Stimulated activated CD4-positive, alpha-beta T cell treated with anti-CD3 and anti-CD28 coated beads, TNF-alpha, amount 100 ng/mL, for 1 hour (primary cell): ENCODE measurements at places on chromosomes 3 and 15.

DNA sequence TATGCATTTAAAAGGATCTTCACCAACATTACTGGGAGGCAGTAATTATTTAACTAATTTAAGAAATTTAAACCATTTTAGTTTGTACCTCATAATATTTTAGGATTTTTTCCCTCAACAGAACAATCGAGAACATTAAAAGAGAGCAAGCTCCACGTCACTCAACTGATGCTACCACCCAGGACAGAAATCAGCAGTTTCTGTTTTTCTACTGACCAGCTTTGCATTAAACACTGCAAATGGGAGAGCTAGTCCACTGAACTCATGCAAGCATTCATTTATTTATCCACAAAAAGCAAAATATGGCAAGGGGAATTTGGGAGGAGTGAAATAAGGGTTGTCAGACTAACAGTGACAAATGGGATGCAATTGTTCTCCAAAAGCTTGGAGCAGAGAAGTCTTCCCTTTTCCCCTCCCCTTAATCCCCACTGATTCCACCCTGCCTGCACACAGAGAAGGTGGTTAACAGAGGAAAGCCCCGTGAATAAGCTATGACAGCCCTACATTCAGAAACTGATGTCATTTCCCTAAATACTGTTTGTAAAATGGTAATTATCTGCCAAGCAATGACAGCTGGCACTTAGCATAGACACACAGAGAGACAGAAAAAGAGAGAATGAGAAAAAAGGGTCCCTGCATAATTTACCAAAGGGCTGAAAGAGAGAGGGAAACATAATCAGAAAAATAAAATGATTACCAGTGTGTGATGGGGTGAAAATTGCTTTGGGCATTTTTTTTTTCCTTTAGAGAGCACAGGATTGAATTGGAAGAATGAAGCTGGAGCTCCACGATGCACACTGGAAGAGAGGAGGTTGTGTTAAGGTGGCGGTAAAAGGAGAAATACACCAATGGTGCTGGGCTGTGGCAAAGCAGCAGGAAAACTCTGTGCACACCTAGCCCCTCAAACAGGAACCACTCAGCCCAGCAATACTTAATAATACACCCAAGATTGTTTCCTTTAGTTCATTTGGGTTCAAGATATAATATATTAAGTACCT is 777.4 kb downstream of the TUSC7 start:
- DNase-seq: no peak

DNA sequence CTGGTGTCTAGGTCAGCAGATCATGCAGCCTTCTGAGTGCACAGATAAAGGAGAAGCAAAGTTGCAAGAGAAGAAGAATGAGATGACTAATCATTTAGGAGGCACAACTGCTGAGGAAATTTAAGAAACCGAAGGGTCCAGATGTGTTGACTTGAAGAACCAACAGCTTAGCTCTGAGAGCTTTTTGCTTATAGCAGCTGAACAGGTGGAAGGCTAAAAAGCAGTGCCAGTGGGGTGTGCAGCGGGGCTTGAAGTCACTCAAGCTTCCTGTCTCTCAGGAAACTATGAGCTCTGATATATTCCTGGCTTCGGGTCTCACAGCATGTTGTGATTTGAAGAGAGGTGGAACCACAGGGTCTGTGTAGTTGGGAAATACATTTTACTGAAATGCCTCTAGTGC is 305.7 kb downstream of the RYR3 start:
- no peak for DNase-seq

- no peak for DNase-seq
These were observed 67.2 kb downstream of the NEO1 start for GRCh38 chr15:73119478-73119877.

- DNase-seq: no peak
These were observed 65.5 kb upstream of the TJP1 start for GRCh38 chr15:29887721-29888120.

DNA sequence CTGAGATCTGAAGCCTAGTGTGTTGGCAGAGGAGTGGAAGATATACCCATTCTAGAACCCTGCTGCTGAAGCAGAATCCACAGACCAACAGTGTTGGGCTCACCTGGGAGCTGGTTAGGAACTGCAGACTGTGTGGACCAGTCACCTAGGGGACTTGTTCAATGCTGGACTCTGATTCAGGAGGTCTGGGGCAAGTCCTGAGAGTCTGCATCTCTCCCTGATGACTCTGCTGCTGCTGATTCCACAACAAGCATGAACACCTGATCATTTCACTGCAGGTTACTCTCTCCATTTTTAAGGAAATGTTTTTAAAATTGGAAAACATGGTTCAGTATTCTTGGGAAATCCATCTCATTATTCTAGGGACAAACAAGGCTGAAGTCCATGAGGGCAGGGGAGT is 84.9 kb downstream of the SEMA6D start:
- DNase-seq: no peak

DNA sequence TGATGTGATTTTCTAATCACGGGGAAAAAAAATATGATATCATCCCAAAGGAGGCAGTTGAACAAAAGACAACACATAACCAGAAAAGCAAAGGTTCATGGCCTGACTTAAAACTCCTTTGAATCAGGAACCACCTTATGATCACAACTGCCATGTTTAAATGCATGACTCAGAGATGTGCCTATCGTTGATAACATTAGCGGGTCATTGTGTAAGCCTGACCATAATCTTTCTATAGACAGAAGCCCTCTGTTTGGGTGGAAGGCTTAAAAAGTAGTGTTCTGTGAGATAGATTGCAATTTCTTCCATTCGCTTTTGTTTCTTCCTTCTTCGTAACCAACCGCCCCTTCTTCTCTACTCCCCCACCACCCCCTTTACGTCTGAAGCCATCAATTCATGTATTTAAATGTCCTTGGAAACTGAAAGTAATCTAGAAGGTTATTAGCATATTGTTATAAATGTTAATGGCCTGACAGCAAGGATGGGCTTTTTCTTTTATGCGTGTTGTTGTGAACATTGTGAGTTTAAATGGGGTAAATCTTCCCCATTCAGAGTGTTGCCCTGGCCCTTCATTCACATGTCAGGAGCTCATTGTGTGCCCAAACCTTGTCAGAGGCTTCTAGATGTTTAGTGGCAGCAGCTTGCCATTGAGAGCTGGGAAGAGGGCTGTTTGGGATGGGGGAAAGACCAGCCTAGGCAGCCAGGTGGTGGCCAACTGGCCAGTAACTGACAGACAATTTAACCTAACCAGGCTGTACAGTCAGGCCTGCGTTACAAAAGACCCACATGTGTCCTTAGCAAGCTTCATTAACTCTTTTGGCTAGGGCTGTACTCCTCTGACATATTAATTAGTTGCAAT is 64.5 kb downstream of the EPHA3 start:
- no peak for DNase-seq

- DNase-seq: no peak
These were observed 16.1 kb downstream of the FILIP1L start for GRCh38 chr3:100097919-100098783.

DNA sequence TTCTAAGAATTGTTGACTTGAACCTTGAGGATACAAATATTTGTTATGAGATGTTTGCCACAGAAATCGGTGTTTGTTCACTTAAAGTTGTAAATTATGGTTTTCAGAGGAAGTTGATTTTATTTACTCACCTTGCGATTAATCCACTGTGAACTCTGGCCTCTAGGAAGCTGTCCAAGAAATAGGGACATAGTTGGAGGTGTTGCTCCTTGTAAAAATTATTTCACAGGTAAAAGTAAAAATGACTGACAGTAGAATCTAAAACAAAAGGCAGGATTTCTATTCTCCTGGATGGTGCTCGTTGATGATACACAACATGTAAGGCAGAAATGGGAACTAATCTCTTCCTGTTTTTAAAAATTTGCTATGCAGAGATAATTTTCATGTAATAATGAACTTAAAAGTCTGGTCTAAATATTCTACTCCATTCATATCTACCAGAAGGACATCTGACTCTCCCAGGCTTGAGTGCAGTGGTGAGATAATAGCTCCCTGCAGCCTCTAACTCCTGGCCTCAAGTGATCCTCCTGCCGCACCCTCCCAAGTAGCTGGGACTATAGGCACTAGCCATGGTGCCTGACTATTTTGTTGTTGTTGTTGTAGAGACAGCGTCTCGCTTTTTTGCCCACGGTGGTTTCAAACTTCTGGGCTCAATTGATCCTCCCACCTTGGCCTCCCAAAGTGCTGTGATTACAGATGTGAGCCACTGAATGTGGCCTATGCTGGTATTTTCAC is 17.1 kb upstream of the LZTFL1 start:
- no peak for DNase-seq

DNA sequence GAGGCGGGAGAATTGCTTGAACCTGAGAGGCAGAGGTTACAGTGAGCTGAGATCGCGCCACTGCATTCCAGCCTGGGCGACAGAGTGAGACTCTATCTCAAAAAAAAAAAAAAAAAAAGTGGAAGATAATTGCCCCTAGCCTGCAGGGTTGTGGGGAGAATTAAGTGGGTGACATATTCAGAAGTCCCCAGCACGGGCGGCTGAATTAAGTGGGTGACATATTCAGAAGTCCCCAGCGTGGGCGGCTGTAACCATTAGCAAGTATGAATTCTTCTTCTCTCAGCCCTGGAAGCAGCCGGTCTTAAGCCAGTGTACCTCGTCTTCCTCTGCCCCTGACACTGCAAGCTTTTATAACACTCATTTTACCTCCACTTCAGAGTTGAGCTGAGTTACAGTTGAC is 44.7 kb downstream of the FBLN2 start:
- DNase-seq: no peak

GRCh38 chr15:71128939-71129562 is 13.8 kb downstream of the THSD4 start:
- DNase-seq: no peak

GRCh38 chr3:4825436-4826236 is 153.6 kb upstream of the BHLHE40 start:
- no peak for DNase-seq

DNA sequence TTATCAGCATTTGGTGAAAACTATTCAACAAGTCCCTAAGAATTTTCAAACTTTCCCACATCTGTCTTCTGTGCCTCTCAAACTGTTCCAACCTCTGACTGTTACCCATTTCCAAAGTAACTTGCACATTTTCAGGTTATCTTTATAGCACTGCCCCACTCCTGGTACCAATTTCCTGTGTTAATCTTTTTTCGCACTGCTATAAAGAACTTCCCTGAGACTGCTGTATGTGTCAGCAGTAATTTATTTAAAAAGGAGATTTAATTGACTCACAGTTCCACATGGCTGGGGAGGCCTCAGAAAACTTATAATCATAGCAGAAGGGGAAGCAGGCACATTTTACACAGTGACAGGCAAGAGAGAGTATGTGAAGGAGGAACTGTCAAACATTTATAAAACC is 310.9 kb upstream of the SLITRK3 start:
- DNase-seq: no peak

DNA sequence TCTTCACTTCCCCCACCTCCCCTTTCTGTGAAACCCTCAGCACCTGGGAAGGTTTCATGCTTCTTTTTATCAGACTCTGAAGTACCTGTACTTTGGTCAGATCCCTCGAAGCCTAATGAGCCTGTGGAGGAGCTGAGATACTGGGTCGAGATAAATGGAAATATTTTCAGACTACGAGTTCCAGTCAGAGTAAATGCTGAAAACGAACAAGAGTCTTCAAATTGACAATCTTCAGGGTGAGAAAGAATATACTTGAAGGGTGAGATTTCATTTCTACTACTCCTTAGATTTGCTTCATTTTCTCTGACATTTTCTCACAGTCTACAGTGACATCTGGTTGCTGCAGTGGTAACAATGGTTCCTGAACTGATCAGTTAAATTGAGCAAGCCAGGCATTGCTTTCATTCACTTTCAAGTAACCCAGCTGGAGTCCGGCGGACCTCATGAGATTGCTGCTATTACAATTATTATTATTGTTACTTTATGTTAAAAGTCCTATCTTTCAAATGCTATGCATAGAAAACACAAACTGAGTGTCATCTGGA is 337.2 kb downstream of the VGLL3 start:
- DNase-seq: no peak

- DNase-seq: no peak
These were observed 12.4 kb downstream of the GYG1 start for GRCh38 chr3:149003653-149004305.

DNA sequence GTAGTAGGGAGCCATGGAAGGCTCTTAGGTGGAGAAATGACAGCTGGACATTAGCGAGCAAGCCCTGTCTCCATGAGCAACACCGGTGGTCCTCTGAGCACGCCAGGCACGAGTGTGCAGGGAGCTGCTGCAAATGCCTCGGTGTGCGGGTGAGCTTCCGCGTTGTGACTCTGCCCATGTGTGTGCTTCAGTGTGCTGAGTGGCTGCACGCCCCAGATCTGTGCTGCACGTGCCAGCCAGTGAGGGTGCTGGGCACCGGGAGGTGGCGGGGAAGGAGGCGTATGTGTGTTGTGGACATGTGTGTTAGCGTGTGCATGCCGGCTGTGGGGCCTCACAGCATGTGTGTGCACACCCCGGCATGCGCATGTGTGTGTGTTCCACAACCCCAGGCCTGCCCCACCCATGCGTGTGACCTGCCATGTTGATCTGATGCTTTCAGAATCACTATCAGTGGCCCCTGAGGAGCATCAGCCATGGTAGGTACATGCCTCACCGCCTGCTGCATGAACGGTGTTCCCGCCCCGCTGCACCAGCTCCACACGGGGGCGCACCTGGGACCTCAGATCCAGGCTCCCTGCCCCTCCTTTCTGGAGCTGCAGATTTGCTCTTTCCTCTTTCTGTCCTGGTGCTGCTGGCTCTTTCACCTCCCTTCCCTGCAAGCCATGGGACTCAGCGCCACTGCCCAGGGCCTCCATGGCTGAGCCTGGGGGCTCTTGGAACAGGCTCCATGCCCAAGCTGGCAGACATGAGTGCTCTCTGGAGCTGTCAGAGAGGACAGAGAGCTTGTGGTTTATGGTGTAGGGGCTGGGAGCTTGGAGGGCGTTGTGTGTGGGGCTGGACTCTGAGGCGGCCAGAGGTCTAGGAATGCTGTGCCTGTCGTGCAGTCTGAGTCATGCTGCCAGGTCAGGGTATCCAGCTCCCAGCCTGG is 169.4 kb downstream of the TBC1D2B start:
- no peak for DNase-seq

- no peak for DNase-seq
These were observed 2.5 kb upstream of the FBN1 start for GRCh38 chr15:48647962-48648361.

DNA sequence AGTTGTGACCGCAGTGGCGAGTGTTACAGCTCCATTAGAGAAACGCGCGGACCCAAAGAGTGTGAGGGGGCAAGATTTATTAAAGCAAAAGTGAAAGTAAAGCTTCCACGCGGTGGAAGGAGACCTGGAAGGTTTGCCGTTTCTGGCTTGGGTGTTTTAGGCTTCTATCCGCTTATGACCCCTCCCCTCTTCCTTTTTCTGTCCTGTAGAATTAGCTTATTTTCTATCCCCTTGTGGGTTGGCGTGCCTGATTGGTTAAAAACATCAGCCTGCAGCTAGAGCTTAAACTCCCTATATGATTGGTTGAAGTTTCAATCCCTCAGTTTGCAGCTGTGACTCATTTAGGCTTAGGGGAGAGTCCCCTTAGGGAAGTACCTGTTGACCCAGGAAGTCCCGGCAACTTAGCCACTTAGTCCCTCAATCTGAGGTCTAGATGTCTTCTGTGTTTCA is 39.6 kb downstream of the C3orf38 start:
- no peak for DNase-seq

DNA sequence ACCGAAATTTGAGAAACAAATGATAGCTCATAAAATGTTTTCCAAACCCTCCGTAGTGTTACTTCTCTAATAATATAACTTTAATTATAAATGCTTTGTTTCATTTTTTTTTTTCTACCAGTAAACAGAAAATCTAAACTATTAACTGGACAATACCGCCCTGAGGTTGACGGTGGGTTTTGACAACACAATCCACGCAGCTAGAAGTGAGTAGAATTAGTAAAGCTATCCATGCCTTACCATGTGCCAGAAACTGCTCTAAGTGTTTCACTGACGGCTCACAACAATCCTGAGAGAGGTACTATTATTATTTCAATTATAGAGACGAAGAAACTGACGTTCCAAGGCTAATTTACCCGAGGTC is 410 bp downstream of the NDUFAF1 start:
- DNase-seq: no peak
